Neural crest cell (in vitro differentiated cells): ENCODE measurements at places on chromosomes 2 and 18.

GRCh38 chr2:64716569-64716968 is 62.9 kb upstream of the SERTAD2 start:
- DNase-seq = no peak

- DNase-seq = no peak
Observed at GRCh38 chr2:17495590-17495989, 22.6 kb downstream of the RAD51AP2 start.

GRCh38 chr2:30899516-30900054 is 92.3 kb upstream of the CAPN13 start:
- no peak for DNase-seq

- no peak for DNase-seq
Observed at GRCh38 chr2:109647636-109648035, 33.5 kb downstream of the SOWAHC start.

DNA sequence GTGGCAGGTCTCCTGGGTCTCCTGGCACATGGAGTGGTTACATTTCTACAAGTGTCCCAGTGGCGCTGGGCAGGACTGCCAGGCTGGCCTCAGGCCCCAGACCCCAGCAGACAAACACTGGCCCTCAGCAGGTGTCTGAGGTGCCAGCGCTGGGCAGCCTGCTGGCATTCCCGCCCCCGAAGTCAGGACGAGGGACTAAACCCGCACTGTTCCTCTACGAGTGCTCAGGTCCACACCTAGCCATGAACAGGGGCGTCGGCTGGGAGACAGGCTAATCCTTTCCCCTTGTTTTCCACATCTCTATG is 12.8 kb downstream of the SNED1 start:
- no peak for DNase-seq

DNA sequence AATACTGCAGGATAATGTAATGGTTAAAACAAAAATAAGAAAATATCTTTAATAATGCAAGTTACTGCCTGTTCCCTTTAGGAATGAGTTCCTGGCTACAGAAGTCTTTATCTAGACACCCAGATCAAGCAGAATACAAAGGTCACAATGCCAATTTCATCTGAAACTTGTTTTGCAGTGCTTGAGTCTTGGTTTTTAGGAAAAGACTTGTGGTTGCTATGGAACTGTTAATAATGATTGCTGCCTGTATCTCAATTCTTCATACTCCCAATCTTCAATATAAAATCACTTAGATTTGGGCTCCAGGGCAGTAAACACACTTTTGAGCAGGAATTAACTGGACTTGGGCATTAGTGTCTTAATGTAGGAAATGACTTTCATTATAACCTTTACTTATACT is 14.2 kb downstream of the CAVIN2 start:
- DNase-seq = no peak

GRCh38 chr2:171185941-171186340 is 25.2 kb upstream of the TLK1 start:
- no peak for DNase-seq

DNA sequence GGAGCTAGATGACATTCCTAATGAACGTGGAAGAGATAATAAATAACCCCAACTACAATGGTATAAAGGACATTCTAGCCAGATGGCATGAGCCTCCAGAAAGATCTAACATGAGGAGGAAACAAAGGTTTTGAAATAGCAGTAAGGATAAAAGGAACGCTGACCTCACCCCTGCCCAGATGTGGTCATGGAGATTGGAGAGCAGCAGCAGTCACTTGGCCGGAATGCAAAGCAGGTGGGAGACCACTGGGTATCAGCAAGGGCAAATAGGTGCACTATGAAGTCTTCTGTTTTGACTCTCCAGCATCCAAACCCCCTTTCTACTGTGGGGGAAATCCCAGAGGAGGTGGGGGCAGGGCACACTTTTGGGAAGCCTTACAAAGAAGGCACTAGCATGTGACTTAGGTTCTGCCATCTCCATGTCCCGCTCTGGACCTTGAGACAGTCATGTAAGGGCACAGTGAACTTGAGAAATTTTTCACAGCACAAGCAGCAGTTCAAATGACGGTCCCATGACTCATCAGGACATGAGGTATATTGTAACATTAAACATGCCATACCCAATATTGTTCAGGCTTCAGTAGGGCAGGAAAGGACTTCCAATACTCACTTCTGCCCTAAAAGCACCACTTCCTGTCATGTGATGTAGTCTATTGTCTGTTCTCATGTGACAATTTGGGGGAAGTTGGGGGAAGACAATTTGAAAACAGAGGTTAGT is 55.2 kb downstream of the METTL4 start:
- no peak for DNase-seq

- DNase-seq = peak; percentile 18
Observed at GRCh38 chr2:152542995-152543481, 174.2 kb downstream of the PRPF40A start.

- DNase-seq = no peak
Observed at GRCh38 chr2:220935789-220936321, 636.2 kb downstream of the EPHA4 start.

GRCh38 chr2:202911203-202911511 is 316 bp downstream of the WDR12 start:
- no peak for DNase-seq

- DNase-seq = no peak
Observed at GRCh38 chr2:162992828-162993227, 154.3 kb upstream of the KCNH7 start.

GRCh38 chr2:10340593-10340975 is 37.9 kb downstream of the HPCAL1 start:
- DNase-seq = no peak

DNA sequence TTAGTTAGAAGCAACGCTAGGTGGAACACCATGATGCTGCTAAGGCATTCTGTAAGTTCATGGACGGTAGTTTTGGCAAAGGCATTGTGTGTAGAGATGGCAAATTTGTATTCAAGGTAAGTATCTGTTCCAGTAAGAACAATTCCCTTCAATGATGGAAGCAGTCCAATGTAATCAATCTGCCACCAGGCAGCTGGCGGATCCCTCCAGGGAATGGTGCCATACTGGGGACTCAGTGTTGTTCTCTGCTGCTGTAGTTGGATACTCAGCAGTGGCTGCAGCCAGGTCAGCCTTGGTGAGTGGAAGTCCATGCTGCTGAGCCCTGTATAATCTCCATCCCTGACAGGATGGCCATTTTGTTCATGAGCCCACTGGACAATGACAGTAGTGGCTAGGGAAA is 62.8 kb downstream of the ARL6IP6 start:
- DNase-seq = no peak

- no peak for DNase-seq
Observed at GRCh38 chr2:215461836-215462532, 26.1 kb upstream of the FN1 start.

DNA sequence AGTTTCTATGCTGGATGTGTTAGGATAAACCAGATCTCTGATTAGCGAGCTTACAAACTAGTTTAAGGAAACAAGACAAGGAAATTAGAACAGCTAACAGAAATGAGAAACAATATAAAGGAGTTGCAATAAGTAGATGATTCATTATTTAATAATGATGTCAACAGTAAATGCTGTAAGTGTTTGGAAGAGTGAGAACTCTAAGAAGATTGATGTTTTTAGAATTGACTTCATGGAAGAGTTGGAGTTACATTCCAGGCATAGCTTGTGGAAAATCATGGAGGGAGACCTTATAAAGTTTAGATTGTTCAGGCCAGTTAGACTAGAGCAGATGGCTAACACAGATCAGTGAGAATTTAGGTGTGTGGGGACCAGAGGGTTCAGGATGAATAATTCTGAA is 32.6 kb downstream of the PPP1R1C start:
- DNase-seq = no peak

GRCh38 chr2:21175895-21176646 is 52.3 kb downstream of the TDRD15 start:
- no peak for DNase-seq

GRCh38 chr2:231707625-231707926 is 749 bp upstream of the PTMA start:
- DNase-seq = peak; percentile 65

DNA sequence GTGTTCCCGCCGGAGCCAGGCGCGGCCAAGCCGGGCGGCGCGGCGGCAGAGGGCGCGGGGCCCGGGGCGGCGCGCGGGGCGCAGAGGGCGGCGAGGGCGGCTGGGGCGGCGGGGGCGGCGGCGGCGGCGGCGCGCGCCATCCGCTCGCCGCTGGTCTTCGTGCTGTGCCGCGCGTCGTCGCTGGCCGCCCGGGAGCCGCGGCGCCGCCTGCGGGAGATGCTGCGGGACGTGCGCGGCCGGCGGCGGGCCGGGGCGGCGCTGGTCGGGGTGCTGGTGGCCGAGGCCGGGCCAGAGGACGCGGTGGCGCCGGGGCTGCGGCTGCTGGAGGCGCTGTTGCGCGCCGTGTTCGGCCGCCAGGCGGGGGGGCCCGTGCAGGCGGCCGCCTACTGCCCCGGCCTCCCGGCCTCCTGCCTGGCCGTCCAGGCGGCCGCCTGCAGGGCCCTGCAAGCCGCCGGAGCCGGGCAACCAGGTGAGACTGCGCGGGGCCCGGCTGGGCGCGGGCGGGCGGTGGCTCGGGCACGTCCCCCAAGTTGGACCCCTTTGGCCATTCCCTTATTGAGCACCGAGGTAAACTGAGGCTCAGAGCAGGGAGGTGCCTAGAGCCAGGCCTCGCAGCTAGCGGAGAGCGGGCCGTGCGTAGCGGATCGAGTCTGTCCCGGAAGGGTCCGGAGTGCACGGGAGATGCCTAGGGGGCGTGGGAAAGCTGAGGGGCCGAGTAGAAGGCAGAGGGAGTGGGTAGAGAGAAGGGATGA is 584 bp downstream of the C2orf72 start:
- peak; percentile 22 for DNase-seq

DNA sequence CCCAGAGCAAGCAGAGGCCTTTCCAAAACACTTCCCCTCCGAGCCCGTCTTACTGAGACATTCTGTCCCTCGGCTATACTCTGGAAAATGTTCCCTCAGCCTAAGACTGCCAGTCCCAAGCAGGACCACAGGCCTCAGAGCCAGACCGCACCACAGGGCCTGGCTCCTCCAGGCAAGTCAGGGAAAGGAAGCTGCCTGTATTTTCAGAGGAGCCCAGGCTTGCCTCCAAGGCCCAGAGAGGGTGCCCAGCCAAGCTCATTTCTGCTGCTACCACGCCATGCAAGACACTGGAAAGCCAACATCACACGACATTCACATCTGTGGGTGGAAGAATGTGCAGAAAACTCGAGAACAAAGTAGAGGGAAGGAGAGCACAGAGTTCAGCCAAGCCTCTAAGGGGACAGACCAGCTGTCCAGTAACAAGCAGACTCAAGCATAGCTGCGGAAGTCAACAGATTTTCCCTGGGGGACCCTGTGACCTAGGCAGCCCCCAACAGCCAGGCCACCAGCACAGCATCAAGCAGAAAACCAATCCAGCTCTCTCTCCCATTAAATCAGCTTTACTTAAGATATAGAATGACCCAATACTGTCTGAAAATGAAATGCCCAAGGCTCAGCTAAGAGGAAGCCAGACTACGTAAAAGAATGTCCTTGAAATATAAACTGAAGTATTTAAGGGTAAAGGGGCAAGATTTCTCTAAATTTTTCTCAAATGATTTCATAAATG is 123.9 kb downstream of the ZFP36L2 start:
- no peak for DNase-seq

DNA sequence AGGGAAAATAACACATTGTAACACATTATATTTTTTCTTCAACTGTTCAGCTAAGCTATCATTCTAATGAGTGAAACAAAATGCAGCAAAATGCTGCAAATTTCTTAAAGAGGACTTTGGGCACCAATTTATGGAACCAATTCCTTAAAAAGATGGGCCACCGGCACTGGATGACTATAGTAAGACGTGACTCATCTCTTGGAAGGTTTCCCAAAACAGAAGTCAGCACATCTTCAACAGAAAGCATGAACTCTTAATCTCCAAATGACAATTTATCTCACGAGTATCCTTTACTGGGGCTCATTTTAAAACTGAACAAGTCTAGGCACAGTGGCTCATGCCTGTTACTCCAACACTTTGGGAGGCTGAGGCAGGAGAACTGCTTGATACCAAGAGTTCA is 213.4 kb downstream of the CDH20 start:
- DNase-seq = no peak

GRCh38 chr18:46393230-46393629 is 263.8 kb downstream of the LOXHD1 start:
- DNase-seq = no peak

GRCh38 chr2:60516383-60516811 is 37.1 kb downstream of the BCL11A start:
- DNase-seq = no peak

- DNase-seq = no peak
Observed at GRCh38 chr2:136874258-136874657, 108.9 kb downstream of the THSD7B start.

GRCh38 chr2:160394153-160394552 is 99.5 kb downstream of the RBMS1 start:
- DNase-seq = no peak

- no peak for DNase-seq
Observed at GRCh38 chr2:241372361-241372992, 16.4 kb downstream of the FARP2 start.

- no peak for DNase-seq
Observed at GRCh38 chr2:180038997-180039396, 31.9 kb upstream of the CWC22 start.

DNA sequence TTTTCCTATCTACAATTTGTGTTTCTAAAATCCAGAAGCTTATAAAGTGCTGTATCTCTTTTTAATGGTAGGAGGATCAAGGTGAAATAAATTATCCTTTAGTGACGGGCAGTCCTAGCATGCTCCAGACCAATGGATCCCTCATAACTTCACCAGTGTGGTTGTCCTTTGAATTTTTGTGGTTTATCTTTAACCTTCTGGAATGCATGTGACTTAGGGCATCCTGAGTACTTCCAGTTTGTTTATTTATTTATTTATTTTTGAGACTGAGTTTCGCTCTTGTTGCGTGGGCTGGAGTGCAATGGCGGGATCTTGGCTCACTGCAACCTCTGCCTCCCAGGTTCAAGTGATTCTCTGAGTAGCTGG is 40.4 kb downstream of the NUP35 start:
- no peak for DNase-seq

- DNase-seq = no peak
Observed at GRCh38 chr18:74766251-74766650, 168.6 kb downstream of the ZNF407 start.

- peak; percentile 22 for DNase-seq
Observed at GRCh38 chr2:152189622-152190495, 14.3 kb upstream of the STAM2 start.

GRCh38 chr18:46917803-46918600 is 600 bp downstream of the KATNAL2 start:
- DNase-seq = no peak

- DNase-seq = no peak
Observed at GRCh38 chr2:198901894-198902293, 555.8 kb downstream of the SATB2 start.
